Stimulated activated CD4-positive, alpha-beta T cell treated with anti-CD3 and anti-CD28 coated beads, Interleukin-1b, Interleukin-23, amount 100 ng/mL, for 48 hours (primary cell): ENCODE measurements at places on chromosomes 6 and 20.

DNA sequence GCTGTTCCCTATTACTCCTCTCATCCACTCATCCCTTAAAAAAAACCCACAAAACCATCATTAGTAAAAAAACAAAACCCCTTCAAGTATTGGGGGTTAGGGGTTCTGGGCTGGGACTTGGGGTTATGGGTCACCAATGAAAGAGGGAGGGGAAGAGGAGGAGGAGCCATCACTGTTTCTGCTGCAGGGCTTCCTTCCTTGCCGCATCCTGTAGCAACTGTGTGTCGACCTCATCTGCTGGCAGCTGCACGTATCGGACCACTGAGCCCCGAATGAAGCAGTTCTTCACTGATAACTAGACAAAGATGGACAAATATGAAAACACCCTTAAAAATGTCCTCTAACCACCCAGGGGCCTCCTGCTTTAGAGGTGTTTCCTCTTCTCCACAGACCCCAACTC, 2.0 kb upstream of the VARS1 start:
- no peak for DNase-seq

DNA sequence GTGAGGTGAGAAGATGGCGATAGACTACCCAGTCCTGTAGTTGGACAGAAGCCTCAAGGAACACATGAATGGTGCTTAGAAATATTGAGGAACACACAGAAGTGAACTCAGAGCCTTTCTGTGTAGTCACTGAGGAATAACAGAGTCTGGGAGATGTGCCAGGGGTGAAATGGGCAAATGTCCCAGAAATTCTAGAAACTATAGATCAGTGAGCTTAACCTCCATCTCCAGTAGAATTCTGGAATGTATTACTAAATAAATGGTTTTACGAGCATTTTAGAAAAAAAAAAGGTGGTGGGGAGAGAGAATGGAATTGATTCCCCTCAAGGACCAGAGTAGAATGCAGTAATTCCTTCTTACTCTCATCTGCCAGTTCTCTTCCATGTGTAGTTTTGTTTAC, 380.0 kb downstream of the LMBRD1 start:
- DNase-seq, result no peak

- DNase-seq, result no peak
These were observed 396.5 kb downstream of the RNGTT start for GRCh38 chr6:88566746-88567534.

DNA sequence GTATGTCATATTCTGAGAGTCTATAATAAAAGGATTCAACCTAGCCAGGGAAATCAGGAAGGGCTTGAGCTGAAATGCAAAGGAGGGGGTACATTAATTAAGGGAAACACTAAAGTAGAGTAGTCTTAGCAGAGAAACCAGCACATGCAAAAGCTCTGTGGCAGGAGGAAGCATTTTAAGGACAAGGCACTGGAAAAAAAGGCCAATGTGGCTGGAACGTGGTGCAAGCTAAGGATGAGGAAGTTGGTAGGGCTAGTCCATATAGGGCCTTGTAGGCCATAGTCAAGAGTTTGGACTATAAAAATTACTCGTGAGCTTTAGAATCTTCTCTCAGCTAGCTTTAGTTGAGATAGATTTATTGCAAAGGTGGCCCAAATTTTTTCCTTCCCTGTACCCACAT, 75.2 kb upstream of the TOP1 start:
- DNase-seq, result no peak

- no peak for DNase-seq
These were observed 13.3 kb downstream of the APMAP start for GRCh38 chr20:24979036-24979960.

- no peak for DNase-seq
These were observed 54.4 kb downstream of the JAG1 start for GRCh38 chr20:10619427-10619826.
